Activated T-helper 1 cell treated with anti-CD3 and anti-CD28 coated beads, Interleukin-2, amount 50 U/mL, for 16 hours (primary cell): ENCODE measurements at places on chromosomes 7 and 10.

DNA sequence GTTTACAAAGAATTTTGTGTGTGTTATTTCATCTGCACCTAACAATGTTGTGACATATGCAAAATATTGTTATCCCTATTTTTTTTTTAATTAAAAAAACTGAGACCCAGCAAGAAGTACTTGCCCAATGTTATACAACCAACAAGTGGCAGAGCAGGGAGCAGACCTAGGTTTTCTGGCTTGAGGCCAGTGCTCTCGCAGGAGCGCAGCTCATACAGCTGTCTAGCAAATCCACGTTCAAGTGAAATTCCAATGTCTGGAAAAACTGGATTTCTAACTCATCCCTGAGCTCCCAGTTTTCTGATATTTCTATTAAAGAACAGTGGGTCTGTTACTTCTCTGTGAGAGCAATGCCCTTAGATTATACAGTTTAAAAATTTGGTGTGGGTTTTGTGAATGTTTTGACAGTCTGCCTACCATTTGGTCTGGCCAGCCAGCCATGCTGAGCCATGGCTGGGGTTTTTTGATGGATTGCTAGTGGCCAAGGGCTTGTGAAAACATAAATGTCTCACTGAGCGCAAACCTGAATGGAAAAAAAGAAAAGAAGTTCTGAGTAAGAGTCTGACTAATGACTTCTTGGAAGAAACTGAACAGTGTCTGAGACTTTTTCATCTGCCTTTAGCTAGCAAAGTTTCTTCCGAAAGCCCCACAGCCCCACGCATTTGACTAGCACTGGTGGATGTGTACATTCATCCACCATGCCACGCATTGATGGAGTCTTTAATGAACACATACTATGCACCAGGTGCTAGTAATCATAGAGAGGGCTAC, 15.4 kb upstream of the PRF1 start:
- no peak for DNase-seq

GRCh38 chr7:122311050-122311700, 6.6 kb upstream of the FEZF1 start:
- no peak for DNase-seq

DNA sequence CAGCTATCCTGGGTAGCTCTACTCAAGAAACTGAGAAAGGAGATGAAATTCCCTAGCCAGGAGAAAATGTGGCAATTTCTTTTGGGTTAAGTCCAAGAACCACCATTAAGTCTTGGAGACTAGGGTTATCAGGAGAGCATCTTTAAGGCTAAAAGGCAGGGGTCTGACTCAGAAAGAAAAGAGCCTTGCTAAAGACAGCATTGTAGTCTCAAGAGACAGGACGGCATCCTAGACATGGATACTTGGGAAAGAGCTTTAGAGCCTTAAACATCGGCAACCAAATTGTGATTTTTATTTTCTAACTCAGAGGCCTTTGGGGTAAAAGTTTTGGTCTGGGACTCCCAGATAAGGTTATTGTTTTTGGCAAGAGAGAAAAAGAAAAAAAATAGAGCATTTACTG, 83.1 kb downstream of the FAS start:
- DNase-seq, result no peak

GRCh38 chr10:112801004-112801403, 149.0 kb upstream of the TCF7L2 start:
- no peak for DNase-seq

DNA sequence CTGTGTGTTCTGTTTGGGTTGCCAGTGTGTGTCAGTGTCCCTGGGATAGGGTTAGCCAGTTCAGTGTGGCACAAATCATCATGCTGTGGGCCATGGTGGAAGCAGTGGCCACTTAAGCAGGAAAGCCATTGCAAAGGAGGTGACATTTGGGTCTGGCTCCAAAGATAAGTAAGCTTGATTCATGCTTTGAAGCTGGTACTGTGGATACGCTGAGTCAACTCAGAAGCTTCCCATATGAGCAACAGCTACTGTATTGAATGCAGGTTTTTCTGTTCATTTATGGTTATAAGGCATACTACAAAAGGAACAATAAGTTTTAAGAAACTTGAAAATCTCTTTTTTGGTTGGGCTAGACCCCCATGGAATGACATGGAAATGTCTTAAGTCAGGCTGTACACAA, 143.1 kb downstream of the BMPER start:
- DNase-seq, result no peak
